A673 (cell line): ENCODE measurements at places on chromosomes 5 and 9. TPM values are rescaled to one million over a fixed set of nuclear protein-coding genes. Genes with fewer than 3 reads are reported as not detected.

DNA sequence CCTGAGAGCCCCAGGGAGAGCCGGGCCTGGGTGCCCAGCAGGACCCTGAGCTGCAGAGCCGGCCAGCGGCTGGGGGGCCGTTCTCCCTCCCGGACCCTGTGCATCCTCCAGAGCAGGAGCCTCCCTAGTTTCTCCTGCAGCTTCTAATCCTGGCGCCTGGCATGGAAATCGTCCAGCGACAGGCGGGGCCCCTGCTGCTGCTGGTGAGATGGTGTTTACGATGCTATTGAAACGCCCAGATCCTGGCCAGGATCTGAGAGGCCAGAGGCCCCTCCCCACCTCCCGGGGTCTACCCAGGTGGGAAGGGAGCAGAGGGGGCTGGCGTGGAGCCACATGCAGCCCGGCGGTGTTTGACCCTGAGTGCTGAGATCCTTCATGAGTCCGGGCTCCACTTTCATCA, 38.2 kb upstream of the CEP72 start:
- DNase-seq = no peak

DNA sequence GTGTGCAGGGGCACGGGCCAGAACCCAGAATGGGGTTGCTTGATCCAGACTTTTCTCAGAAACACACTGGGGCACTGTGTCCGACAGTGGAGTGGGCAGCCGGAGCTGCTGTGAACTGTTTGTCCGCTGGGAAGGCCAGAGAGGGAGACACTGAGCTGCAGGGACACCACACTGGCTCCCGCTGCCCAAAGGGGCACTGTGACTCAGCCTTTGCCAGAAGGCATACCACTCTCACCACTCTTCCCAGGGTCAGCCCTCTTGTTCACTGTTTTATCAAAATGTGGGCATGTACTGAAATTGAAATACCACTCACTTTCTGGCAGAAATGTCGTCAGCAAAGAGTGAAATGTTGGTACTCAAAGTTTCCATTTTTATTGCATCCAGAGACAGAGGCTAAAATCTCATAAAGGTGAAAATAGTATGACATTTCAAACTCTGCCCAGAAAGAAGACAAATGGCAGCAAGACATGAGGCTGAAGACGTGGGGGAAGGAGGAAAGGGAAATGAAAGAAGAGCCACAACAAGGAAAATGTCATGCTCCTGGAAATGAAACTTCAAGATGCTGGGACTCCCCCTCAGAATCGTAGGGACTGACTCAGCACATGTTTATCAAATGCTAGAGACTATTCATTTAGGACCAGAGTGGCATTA, 4.5 kb upstream of the IL7R start:
- DNase-seq = no peak

GRCh38 chr5:87022415-87022814, 245.3 kb upstream of the RASA1 start:
- DNase-seq = peak; percentile 14

GRCh38 chr5:135315386-135315785, 83.6 kb downstream of the MACROH2A1 start:
- DNase-seq = no peak

DNA sequence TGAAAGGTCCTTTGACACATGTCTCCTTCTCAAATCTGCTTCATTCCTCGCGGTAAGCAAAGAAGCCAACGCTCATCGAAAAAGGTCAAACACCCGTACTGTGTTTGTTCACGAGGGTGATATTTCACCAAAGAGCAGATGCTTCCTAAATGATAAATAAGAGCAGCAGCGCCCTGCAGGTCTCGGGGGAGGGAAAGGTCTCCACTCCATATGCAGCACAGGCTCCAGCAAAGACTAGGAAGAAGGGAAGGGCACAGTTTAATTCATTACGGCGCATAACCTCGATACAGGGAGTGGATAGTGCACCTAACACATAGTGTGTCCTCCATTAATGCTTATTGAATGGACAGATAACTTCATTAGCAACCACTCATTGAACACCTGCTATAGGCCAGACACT, 593.3 kb downstream of the CDK5RAP2 start:
- no peak for DNase-seq

- DNase-seq = no peak
These were observed at the start of gene PRDM12 for GRCh38 chr9:130664251-130665028. PRDM12 (plus strand) TSS chr9:130664594; CDS start chr9:130664654, 60 bp downstream.

PDLIM4 gene
- 6.0 and 8.9 TPM in 2 replicates for total RNA-seq

DNA sequence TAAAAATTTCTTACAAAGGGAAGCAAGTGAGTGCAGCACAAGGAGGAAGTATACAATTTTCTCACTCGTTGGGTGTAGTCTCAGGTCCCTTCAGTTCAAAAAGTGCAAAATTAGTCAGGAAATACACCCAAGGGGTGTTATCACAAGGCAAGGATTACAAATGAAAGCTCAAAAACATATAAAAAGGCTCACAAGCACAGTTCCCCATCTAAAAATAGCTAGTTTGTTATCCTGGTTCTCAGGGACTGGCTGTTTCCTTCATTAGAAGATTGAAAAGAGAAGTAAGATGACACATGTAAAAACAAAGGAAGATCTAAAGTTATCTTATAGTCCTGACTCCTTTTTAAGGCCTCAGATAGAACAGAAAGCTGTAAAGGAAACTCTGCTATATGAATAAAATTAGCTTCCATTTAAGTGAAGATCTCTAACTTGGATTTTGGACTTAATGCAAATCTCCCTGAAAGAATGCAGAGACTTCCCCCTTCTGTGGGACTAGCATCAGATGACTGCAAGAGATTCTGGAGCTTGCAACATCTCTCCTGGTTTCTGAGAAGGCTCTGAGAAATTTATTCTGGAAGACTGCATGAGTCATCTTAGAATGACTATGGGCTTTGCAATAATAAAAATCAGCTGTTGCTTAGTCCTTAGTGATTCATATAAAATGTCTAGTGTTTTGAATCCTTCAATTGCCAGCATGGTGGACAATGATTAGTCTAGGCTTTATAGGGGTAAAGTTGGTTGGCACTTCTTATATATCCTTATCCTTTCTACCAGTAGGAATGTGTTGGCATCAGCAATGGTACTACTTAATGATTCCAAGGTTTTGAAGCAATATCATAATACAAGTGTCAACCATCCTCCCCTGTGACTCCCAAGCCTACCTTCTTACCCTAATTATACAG, 25.4 kb downstream of the DAB2 start:
- DNase-seq = peak; percentile 94

DNA sequence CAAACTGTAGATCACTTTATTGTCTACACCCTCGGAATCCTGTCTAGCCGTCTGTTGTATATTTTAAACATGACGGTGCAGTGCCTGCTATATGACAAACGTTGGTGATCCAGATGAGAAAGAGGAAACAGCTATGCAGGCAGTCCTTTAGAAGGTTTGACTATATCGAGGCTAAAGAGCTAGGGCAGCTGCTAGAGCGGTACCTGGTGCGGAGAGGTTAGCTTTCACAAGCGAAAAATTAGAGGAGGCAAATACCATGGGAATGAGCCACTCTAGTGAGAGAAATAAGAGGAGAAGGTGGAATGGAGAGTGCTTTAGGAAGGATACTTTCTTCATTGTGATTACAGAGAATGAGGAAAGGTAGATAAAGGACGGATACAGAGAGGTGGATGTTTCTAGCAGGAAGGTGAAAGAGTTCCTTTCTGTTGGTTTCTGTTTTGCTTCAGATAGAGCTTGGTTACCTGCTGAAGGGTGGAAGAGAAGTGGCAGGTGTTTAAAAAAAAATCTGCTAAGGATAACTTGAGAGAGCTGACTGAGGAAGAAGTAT, 959 bp upstream of the FBXL17 start:
- DNase-seq = no peak

GRCh38 chr5:117376748-117377147, 802.1 kb upstream of the SEMA6A start:
- no peak for DNase-seq

DNA sequence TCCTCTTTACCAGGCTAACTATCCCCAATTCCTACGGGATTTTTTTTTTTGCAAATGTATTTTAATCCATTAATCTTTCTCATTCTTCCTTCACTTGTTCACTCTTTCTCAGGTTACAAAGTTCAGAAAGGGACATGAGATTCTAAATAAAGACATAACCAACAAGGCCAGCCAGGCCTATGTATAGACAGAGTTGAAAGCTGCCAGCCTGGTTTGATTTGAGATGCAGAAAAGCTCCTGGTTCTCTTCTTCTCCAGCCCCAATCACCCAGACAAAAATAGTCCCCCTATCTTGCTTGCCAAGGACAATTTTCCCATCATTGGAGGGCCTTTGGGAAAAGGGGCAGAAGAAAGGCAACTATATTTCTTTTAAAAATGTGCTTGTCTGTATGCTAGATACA, 398.8 kb downstream of the NFIB start:
- DNase-seq = no peak

DNA sequence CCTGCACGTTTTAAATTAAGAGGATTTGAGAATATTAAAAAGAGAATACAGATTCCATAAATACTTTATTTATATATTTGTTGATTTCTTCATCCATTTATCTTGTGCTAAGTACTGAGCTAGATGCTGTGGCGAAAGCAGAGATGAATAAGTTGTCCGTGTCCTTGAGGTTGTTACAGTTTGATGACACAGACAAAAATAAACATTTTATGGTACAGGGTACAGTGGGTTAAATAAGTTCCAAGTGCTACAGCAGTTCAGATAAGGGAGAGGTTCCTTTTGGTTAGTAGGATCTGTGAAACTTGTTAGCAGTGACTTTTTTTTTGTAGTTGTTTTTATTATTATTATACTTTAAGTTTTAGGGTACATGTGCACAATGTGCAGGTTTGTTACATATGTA, 50.2 kb downstream of the MACIR start:
- DNase-seq = no peak

CFAP90 gene
- not detected in 2 replicates for total RNA-seq

DNA sequence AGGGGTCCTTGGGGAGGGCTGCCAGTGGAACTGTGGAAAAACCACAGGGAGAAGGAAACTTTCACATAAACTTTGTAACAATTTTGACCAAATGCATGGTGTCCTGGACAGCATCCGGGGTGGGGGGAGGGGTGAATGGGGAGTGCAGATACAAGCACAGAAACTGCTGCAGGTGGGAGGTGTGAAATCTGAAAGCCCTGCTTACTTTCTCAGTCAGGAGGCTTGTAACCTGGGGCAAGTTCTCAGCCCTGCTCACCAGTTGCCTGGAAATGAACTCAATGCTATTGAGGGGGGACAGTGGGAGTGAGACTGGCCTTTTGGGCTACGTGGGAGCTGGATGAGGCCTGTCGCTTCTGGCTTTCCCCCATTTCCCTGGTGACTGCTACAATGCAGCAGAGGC, 694.5 kb upstream of the ZNF608 start:
- DNase-seq = no peak

GRCh38 chr5:128236334-128236733, 152.8 kb downstream of the SLC12A2 start:
- DNase-seq = no peak

- no peak for DNase-seq
These were observed 104.3 kb downstream of the PLPPR1 start for GRCh38 chr9:101132801-101133200.

GRCh38 chr9:113876151-113876992, at the start of gene ZNF618:
ZNF618 (plus strand) TSS chr9:113876309; CDS start chr9:113876381, 72 bp downstream.
- DNase-seq = peak; percentile 62

FOXI1 gene
- not detected in 2 replicates for total RNA-seq

- DNase-seq = peak; percentile 63
These were observed 451.8 kb downstream of the RAB3C start for GRCh38 chr5:59034498-59035186.

- DNase-seq = no peak
These were observed 70.8 kb downstream of the FAT2 start for GRCh38 chr5:151520294-151520693.

GDF9 gene
- 0.32 and 1.1 TPM in 2 replicates for total RNA-seq

GRCh38 chr9:35859310-35859989, 10.8 kb downstream of the OR13J1 start:
- peak; percentile 22 for DNase-seq

DNA sequence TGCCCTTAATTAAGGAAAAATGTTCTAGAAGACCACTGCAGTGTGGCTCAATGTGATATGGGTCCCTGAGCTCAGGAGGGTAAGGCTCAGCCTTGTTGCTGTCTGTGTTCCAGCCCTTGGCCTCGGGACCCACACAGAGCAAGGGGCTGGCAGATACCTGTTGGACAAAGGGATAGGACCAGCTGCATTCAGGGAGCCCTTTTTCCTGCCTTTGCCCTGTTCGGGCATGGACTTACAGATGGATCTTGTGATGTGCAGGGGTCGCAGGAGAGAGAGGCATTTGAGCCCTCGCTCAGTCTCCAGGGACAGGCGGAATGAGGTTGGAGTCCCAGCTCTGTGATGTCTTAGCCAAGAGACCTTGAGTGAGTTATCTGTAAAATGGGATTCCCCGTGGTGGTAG, 12.1 kb upstream of the BOD1 start:
- no peak for DNase-seq

DNA sequence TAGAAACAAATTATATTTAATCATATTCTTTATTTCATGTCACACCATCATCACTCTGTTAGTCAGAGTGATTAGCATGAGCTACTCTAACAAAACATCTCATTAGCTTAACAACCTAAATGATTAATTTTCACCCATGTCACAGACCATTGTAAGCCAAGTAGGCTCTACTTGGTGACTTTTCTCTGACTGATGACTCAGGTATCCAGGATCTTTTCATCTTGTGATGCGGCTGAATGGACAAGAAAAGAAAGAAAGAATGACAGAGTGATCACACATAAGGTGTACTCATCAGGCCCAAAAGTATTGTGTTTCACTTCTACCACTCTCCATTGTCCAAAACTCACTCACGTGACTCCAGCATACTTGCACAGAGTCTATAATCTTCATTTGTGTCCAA, 299.3 kb downstream of the ANXA1 start:
- DNase-seq = no peak

GRCh38 chr9:5688109-5688508, 59.2 kb downstream of the RIC1 start:
- peak; percentile 39 for DNase-seq

DNA sequence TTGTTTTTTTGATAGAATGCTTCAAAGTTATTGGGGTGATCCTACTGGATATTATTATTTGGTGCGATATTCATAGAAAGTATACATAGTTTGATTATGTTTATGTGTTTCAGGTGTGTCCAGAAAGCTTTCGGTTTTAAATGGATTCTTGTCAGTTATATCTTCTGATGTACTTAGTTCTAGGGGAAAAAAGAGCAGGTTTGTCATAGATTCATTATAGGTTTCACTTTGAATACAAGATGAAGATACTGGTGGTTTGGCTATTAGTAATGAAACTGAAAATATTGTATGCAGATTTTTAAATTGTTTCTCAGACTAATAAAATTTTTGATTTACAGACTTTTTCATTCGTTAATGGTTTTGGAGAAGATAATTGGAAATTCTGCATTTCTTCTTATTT, 98.9 kb downstream of the MAN2A1 start:
- DNase-seq = no peak

GRCh38 chr5:133825631-133826289, 142.7 kb downstream of the C5orf15 start:
- DNase-seq = no peak

GRCh38 chr5:130578354-130578753, 586.7 kb downstream of the HINT1 start:
- DNase-seq = no peak

SPATA31D4 gene
- not detected in 2 replicates for total RNA-seq

DNA sequence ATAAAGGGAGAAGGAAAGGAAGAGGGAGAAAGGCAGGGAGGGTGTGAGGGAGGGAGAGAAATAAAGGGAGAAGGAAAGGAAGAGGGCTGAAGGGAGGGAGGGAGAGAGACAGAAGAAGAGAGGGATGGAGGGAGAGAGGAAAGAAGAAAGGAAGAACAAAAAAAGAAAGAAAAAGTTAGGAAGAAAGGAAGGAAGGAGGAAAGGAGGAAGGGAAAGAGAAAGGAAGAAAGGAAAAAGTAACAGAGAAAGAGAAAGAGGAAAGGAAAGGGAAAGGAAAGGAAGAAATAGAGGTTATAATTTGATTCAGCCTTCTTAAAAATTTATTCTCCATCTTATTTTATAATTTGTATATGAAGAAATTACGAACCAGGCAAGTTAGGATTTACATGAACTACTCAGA, 836.6 kb upstream of the C9orf72 start:
- DNase-seq = no peak
